Stimulated activated CD8-positive, alpha-beta memory T cell treated with anti-CD3 and anti-CD28 coated beads, Interleukin-2, amount 100 ng/mL, for 1 hour (primary cell): ENCODE measurements at places on chromosomes 1 and 21.
A peak's percentile ranks its signal among the peaks of the same experiment; 100 is the strongest.

GRCh38 chr1:193120604-193121166 is 1.1 kb upstream of the CDC73 start:
- no peak for DNase-seq

GRCh38 chr1:2291577-2291976 is 63.5 kb downstream of the SKI start:
- DNase-seq, result no peak

DNA sequence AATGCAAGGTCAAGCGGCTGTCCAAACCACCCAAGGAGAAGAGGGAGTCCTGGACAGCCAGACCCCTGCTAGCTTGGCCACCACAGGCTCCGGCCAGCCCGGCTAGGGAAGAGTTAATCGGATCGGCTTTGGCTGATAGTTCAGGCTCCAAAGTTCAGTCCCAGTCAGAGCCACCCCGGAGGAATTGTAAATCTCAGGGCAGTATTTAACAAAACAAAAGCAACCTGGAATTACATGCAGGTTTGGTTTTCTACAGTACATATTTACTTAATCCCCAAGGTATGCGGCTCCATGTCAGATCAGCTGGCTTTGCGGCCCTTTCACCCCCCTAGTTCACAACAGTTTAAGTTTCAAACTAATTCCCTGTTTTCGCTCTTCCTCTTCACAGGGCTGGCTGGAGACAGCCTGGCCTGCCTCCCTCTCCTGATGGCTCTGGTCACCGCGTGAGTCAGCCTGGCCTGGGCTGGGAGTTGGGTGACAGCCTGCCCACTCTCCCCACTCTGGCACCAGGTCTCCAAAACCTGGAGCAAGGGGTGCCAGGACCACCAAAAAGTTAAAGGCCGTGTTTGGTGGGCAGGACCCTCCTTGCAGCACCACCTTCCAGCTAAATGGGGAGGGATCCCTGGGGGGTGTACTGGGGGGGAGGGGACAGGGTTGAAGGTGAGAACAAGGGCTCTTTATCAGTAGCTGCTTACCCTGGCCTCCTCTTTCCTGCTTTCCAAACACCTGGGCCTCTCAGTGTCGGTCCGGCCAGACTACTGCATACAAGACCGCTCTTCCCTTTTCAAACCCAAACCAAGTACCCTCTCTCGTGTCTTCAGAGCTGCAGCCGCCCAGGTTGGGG is 1.9 kb downstream of the DHRS3 start:
- DNase-seq, result no peak

DNA sequence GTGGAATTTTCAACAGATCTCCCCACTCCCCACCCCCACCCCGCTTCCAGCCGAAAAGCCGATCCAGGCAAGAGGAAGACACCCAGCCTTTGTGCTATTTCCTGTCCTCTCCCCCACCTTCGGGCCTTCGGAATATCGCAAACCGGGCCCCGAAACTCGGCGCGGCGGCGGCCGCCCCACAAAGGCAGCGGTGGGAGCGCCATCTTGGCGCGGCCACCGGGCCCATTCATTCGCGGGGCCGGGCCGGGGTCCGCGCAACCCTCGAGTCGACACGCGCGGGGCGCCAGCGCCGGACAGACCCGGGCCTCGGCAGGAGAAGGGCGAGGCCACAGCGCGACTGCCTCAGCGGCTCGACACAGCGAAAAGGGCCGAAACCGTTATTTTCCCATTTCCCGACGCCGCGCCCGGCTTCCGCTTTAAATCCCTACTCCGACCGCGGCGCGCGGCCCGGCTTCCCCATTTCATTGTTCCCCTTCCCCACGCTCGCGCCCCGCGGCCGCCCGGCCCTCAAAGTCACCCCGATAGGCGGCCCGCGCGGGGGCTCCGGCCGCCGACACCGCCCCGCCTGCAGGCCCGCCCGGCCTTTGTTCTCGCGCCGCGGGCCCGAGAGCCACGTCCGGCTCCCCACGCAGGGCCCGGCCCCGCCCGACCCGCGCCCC is 911 bp downstream of the GNB1 start:
- peak; percentile 18 for DNase-seq

- DNase-seq, result no peak
These were observed 61.8 kb upstream of the LRRC8D start for GRCh38 chr1:89759036-89759435.

DNA sequence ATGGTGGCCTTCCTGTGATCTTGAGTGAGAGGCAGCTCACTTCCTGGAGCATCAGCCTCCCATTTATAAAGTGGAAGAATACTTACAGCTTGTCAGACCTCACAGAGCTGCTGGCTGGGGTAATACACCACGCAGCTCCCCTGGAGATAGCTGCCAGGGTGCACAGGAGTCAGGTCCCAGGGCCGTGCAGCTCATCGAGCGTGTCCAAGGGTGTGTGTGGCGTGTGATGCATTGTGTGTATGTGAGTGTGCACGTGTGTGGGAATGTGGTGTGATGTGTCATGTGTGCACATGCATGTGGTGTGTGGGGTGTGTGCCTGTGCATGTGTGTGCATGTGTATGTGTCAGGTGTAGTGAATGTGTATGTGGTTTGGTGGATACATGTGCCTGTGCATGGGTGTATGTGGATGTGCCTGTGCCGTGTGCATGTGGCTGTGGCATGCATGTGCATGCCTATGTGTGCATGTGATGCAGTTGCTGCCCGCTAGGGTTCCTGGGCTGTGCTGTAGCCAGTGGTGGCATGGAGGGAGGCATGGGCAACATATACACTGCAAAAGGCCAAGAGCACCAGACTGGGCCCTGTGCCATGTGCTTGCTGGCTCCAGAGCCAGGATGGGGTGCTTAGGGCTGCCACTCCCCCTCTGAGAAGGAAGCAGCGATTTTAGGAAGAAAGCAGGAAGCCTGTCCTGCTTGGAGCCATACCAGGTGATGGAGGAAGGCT is 24.6 kb downstream of the WNT3A start:
- DNase-seq, result no peak

- DNase-seq, result no peak
These were observed 821.3 kb downstream of the USP25 start for GRCh38 chr21:16550917-16551741.

DNA sequence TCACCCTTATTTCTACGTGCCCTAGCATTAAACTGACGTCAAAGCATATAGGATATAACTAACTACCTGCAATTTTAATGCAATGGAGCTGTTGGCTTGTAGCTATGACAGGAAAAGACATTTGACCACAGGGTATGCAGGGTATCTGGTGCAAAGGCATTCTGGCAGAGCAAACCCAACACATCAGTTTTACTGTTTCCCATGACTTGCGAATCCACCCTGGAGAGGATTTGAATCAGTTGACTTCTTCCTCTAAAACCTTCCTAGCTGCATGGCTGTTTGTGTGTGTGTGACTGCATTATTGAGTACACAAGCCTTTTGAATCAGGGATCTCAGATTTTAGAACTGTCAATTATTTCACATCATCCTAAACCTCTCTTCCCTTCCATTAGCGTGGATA is 41.7 kb upstream of the SYT14 start:
- no peak for DNase-seq

GRCh38 chr1:165259236-165259635 is 97.3 kb downstream of the LMX1A start:
- DNase-seq, result no peak

DNA sequence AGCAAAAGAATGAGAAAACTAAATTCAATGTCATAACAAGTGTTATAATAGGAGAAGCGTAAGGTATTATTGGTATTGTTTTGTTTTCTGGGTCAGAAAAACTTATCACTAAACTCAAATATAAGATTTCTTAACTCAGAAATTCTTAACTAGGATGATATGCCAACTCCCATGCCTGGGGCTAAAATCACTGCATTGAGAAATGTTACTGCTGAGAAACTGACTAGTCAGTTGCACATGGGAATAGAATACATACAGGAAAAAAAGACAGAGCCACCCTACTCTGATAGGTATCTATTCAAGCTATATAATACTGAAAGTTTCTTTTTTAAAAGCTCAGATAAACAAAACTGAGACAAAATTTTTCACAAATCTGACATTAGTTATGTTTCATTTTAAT is 56.3 kb downstream of the PRPF38A start:
- no peak for DNase-seq

GRCh38 chr1:162185314-162186025 is 116.0 kb downstream of the NOS1AP start:
- no peak for DNase-seq

DNA sequence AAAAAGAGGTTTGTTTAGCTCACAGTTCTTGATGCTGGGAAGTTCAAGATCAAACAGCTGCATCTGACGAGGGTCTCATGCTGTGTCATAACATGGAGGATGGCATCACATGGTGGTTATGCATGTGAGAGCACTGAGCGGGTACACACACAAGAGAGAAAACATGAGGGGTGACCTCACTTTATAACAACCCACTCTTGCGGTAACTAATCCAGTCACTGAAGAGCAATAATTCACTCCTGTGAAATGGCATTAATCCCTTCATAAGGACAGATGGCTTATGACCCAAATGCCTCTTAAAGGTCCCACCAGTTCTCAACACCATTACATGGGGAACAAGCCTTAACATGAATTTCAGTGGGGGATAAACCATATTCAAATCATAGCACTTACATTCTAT is 23.2 kb upstream of the CHIT1 start:
- no peak for DNase-seq

DNA sequence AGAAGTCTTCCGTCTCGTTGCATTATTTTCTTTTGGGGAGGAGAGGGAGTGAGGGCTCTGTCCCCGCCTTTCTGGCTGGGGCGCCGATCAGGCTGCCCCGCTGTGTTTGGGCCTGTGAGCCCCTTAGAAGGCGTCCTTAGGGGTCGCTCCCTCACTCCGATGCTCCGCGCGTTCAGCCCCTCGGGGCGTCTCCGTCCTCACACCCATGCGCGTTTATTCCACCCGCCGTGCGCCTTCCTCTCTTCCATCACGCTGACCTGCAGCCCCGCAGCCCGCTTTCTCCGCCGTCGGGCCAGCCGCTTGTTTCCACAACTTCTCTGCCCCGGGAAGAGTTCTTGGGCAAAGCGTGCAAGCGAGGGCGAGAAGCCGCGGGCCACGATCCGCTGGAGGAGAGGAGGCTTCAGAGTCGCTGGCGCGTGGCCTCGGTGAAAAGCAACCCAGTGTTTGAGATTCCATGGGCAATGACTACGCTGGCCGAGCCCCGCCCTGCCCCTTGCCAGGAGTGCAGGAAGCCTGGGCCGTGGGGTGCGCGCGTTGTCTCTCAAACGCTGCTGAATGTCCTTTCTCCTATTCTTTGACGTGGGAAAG is 27.7 kb downstream of the TRIM11 start:
- DNase-seq, result no peak

GRCh38 chr1:35745124-35745730 is 24.6 kb downstream of the CLSPN start:
- no peak for DNase-seq

- DNase-seq, result peak; percentile 24
These were observed at the start of gene SLAMF8 for GRCh38 chr1:159826441-159827101. Gene SLAMF8, plus strand, starts transcription at chr1:159826873. Its CDS starts 26 bp downstream, at chr1:159826899.

DNA sequence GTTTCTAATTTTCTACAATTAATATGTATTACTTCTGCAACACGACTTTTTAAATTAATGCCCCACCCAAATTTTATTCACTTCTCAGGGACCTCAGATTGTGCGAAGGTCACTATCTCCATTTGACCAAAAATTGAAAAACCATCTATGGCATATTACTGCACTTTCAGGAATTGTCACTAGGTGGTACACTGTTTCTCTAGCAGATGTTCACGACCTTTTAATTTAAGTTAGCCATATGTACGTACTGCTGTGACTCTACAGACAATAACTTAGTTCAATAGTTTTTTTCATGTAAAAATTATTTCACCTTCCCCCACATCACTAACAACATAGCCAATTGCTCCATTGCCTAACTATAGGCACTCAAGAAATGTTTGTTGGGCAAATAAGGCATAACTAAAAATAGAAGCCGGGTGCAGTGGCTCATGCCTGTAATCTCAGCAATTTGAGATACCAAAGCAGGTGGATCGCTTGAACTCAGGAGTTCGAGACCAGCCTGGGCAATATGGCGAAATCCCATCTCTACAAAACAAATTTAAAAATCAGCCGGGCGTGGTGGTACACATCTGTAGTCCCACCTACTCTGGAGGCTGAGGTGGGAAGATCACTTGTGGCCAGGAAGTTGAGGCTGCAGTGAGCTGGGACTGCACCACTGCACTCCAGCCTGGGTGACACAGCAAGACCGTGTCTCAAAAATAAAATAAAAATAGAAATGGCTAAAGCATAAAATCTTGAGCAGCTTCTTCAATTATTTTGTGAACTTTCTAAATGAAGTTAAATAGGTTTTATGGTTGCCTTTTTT is 75.7 kb upstream of the PKN2 start:
- no peak for DNase-seq

DNA sequence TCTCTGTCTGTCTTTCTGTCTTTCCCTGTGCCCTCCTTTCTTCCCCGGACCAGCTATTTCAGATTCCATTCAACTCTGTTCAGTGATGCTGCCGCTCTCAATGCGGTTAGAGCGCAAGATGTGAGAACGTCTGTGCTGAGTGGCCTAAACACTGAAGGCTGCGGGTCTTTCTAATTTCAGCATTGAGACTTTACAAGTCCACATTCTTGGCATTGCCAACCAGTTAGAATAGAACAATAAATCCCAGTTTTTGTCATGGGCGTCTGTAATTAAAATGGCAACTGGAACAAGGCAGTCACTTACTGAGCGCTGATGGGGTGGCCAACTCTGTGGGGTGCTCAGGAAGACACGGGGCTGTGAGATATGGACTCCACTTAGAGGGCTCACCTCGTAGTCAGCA is 112.8 kb downstream of the DHRS3 start:
- DNase-seq, result no peak

- DNase-seq, result no peak
These were observed 56.8 kb downstream of the PRDM16 start for GRCh38 chr1:3125546-3126368.

GRCh38 chr1:34745666-34746065 is 9.2 kb upstream of the GJB5 start:
- DNase-seq, result no peak

DNA sequence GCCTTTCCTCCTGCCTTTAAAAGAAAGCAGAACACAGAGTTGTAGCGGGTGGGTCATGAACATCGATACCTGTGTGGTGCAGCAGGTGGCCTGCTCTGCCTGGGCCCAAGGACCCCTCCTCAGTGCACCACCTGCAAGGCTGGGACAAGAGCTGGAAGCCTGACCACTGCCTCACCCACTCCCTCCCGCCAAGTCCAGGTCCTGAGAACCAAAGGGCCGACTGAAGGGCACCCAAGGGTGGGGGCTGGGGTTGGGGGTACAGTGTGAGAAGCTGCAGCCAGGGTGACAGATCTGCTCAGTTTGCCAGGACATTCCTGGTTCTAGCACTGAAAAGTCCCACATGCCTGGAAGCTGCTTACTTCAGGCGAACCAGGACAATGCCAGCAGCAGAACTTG is 36.1 kb downstream of the NTPCR start:
- no peak for DNase-seq

DNA sequence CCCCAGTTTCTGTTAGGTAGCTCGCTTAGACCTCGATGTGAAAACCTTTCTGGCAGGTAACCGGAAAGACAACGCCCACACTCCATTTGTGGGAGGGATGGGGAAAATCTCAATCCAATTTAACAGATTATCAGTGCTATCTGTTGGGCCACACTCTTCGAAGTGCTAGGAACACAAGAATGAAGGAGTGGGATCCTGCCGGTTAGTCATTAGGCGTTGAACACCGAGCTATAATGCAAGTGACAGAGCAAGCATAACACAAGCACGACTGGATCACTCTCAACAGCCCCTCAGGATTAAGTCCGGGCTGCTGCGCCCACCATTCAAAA is 531 bp downstream of the SNIP1 start:
- DNase-seq, result no peak

- no peak for DNase-seq
These were observed 2.8 kb downstream of the ADGRL2 start for GRCh38 chr1:81803431-81804110.
